M059J (cell line): ENCODE measurements at places on chromosomes 13 and 19.

DNA sequence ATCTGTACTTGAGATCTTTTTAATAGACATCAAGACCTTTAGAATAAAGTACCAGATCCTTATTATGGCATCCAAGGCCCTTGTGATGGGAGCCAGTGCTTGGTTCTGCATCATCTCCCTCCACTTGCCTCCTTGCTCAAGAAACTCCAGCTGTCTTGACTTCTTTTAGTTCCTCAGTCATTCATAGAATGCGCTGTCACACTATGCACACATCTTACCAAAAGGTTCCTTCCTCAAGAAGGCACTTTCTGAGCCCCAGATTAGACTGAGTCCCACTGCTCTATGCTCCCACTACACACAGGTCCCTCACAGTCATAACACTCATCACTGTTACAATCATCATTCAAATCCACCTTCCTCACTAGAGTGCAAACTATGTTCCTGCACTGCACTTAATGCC, 57.8 kb upstream of the ITM2B start:
- DNase-seq = no peak

- no peak for DNase-seq
These were observed 35.7 kb upstream of the RCBTB2 start for GRCh38 chr13:48568370-48569103.

DNA sequence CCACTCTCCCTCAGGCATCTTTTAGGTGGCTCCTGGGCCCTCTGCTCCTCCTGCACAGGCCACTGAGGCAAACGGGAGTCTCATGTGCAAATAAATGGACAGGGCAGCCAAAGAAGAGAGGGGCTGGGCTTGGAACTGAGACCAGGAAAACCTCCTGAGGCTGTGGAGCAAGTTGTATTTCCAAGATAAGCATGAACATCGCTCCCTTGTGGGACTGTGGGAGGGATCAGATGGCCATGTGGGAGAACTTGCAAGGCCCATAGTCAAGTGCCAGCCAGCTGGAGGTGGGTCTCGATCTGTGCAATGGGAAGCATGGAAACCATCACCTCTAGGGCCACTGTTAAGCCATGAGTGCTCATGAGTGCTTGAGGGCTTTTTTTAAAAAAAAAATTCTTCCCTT, 24.9 kb downstream of the MED26 start:
- DNase-seq = no peak

DNA sequence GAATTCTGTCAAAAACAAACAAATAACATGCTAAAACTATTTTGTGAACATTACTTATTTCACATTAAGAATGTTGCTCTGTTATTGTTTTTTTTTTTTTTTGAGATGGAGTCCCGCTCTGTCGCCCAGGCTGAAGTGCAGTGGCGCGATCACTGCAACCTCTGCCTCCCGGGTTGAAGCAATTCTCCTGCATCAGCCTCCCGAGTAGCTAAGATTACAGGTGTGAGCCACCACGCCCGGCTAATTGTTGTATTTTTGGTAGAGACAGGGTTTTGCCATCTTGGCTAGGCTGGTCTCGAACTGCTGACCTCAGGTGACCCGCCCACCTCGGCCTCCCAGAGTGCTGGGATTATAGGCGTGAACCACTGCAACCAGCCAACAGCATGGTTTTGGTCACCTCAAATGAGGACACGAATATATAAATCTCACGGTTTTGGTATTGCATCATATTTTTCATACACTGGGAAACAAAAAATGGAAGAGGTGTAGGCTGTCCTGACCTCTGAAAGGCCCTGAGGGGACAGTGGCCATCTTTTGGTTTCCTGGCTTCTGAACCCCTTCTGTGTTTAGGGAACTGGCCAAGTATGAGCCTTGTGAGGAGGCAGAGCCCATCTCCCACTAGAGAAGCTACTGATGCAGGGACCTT, 25.5 kb downstream of the GPR42 start:
- no peak for DNase-seq

- DNase-seq = no peak
These were observed 86.4 kb downstream of the RGCC start for GRCh38 chr13:41543664-41544300.

DNA sequence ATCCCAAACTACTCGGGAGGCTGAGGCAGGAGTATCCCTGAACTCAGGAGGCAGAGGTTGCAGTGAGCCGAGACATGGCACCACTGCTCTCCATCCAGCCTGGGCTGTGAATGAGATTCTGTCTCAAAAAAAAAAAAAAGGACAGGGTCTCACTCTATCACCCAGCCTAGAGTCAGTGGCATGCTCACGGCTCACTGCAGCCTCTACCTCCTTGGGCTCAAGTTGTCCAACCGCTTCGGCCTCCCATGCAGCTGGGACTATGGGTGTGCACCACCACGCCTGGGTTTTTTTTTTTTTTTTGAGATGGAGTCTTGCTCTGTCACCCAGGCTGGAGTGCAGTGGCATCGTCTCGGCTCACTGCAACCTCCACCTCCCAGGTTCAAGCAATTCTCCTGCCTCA, 14.6 kb downstream of the MKNK2 start:
- DNase-seq = no peak

DNA sequence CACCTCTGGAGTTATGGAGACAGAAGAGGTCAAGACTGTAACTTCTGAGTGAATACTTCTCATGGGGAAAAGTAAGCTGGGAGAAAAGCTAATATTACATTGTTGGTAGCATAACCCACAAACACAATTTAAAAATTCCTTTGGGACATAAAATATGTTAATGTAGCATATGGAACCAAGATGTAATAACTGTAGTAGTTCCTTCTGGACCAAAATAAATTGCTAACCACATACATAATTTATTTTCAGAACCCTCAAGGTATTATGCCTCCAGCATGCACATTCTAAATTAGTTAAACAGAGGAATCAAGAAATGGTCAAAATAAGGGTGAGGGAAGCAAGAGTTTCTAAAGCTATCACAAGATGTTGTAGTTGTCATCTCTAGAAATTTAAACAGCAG, 4.8 kb upstream of the RNF17 start:
- no peak for DNase-seq

- peak; percentile 25 for DNase-seq
These were observed 6.7 kb upstream of the RANBP3 start for GRCh38 chr19:5984600-5984999.

- no peak for DNase-seq
These were observed 175.4 kb downstream of the DLEU7 start for GRCh38 chr13:50668049-50668448.

DNA sequence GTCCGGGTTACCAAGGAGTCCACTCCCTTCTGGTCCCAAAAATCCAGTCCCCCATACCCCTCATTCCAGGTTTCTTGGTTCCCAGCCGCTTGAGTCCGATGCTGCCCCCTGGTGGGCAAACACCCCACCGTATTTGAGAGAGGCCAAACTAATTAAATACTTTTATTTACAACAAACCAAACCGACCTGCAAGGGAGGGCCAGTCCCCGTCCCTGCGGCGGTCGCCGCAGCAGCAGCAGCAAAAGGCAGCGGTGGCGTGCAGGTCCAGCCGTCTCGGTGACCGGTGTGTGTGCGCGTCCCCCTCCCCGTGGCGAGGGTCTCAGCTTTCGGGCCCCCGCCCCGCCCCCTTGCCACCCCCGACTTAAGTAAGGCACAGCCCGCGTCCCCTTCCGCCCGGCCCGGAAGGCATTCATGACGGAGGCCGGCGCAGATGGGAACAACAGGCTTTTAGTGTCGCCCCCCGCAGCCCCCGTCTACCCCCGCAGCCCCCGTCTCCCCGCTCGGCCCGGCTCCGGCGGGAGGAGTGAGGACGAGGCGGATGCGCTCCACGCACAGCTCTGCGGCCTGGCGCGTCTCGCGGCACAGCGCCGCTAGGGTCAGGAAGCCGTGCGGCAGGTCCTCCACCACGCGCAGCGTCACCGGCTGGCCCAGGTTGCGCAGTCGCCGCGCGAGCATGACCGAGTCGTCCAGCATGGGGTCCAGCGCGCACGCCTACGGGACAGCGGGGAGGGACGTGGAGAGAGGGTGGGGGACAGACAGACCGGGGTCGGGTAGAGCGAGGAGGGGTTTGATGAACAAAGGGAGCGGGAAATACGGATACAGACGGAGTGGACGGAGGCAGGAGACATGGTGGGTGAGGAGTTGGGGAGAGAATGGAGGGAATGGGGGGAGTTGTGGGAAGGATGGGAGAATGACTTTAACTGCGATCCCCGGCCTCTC, 11.5 kb upstream of the CNFN start:
- DNase-seq = peak; percentile 64

DNA sequence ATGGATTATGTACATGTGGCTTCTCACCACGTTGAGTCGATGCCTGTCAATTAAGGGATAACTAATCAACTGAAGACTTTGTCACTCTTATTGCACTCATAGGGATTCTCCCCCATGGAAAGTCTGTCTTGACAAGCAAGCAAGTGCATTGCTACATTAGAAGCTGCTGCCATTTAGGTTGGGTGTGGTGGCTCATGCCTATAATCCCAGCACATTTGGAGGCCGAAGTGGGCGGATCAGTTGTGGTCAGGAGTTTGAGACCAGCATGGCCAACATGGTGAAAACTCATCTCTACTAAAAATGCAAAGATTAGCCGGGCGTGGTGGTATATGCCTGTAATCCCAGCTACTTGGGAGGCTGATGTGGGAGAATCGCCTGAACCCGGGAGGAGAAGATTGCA, 18.3 kb upstream of the ZNF846 start:
- no peak for DNase-seq

- DNase-seq = peak; percentile 24
These were observed 762 bp downstream of the ZNF45 start for GRCh38 chr19:43934055-43934984.

GRCh38 chr19:12666265-12667048, at the start of the genes MAN2B1 and WDR83:
Gene MAN2B1, minus strand, starts transcription at chr19:12666742. Its CDS starts 41 bp downstream, at chr19:12666701.
Gene WDR83, plus strand, starts transcription at chr19:12666807. Its CDS starts 2,984 bp downstream, at chr19:12669791.
- DNase-seq = peak; percentile 74

DNA sequence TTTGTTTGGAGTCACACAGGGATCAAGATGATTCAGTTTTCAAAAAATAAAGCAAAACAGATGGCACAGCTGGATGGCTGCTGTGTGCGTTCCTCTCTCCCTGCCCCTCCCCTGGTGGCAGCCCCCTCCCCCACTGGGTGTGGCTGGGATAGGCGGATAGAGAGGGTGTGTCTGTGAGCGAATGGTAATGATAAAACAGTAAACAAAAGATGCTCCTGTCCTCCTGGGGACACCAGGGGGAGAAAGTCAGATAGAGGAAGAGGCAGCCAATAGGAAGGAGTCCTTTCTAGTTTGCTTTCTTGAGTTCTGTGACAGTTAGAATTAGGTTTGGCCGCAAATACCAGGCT, 6.5 kb downstream of the TMEM255B start:
- no peak for DNase-seq

GRCh38 chr19:3474010-3474409, 6.3 kb downstream of the SMIM24 start:
- DNase-seq = no peak

GRCh38 chr13:45364876-45365557, 24.0 kb upstream of the TPT1 start:
- DNase-seq = no peak

GRCh38 chr19:13689085-13689484, 75.2 kb upstream of the MRI1 start:
- DNase-seq = peak; percentile 50

DNA sequence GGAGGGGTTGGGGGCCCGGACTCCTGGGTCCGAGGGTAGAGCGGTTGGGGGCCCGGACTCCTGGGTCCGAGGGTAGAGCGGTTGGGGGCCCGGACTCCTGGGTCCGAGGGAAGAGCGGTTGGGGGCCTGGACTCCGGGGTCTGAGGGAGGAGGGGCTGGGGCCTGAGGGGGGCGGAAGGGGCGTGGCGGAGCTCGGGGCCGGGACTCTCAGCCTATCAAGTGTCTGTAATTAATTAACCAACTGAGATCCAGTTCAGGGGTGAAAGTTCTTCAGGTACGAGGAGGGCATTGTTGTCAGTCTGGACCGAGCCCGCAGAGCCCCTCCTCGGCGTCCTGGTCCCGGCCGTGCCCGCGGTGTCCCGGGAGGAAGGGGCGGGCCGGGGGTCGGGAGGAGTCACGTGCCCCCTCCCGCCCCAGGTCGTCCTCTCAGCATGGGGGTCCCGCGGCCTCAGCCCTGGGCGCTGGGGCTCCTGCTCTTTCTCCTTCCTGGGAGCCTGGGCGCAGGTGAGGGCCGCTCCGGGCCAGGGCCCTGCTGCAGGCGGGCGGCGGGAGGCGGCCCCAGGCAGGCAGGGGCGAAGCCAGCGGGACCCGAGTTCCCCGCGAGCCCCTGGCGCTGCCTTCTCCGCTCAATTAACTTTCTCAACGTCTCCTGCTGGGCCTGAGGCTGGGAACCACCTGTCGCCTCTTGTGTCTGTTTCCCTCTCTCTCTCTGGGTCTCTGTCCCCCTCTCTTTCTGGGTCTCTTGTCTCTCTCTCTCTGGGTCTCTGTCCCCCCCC, 697 bp downstream of the FCGRT start:
- DNase-seq = no peak

DNA sequence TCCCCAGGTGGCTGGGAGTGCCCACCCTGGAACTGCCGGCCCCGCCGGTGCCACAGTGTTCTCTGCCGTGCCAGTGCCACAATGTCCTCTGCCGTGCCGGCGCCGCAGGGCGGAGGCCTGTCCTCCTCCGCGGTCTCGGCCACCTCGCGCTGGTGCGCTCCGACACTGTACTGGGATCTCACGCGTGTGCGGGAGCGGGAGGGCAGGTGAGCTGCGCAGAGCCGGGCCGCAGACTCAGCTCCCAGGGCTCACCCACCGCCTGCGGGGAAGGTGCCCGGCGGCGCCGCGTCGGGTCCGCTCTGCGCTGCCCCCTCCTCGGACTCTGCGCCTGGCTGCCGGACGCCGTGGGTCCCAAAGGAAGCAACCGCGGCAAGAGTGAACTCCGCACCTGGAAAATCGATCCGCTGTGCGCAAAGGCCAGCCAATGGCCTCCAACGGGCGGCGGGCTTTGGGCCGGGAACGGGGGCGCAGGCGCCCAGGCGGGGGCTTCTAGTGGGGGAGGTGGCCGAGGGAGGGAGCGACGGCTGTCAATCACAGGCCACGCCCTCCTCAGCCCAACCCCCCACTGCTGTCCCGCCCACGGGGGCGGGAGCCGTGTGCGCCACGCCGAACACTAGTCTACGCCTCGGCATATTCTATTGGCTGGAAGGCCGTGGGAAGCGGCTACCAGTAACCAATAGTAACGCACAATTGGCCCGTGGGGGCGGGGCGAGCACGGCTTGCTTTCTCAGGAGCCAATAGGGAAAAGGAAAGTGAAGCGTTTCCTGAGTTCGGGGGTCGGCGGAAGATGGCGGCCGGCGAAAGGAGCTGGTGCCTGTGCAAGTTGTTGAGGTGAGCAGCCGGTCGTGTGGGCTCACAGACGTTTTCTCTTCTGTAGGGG, at the start of gene ALG11:
Gene ALG11 (plus strand): TSS at position 767 of the 880 bp plus-strand sequence. CDS start 21 bp downstream, at position 788.
- DNase-seq = peak; percentile 95

DNA sequence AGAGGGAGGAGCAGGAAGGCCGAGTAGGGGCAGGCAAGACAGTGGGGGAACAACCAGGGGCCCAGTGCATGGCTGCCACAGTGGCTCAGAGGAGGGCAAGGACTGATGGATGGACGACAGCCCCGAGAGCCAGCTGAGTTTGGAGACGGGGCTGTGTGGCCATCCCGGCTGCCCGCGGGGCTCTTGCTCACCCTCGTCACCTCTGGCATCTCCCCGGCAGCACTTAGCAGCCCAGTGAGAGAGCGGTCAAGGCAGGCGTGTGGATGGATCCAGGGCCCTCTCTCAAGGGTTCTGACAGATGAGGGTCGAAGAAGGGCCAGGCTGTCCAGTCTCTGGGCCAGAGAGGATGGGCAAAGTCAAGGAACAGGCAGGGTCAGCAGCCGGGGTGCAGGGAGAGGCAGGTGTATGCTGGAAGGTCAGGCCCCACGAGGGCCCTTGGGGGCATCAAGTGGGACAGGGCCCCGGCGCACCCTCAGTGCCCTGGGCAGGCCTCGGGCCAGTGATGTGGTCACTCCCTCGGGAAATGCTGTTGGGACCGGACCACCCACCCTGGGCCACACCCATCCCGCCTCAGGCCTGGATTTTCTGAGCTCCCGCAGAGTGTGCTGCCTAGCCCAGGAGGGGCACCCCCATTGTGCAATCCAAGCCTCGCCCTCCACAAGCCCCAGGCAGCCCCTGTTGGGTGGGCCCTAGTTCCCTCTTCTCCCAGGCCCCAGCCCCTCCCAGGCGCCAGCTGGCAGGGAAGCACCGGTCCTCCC, 56.4 kb upstream of the TPM4 start:
- no peak for DNase-seq
